ENCODE measurements at places on chromosomes 11 and 22. TPM values are rescaled to one million over a fixed set of nuclear protein-coding genes. Genes with fewer than 3 reads are reported as not detected.

MYEOV gene
- not detected for total RNA-seq

RAG2 gene
- 0.15 TPM for total RNA-seq

PDGFB gene
- total RNA-seq: 0.65 TPM

MAJIN gene
- 0.06 TPM for total RNA-seq

ZPR1 gene
- total RNA-seq: 38.5 TPM

SLC37A2 gene
- 3.3 TPM for total RNA-seq

MRGPRX4 gene
- total RNA-seq: not detected
